ENCODE measurements at places on chromosomes 16 and 17. TPM values are rescaled to one million over a fixed set of nuclear protein-coding genes. Genes with fewer than 3 reads are reported as not detected.

The AIPL1 gene
- total RNA-seq: not detected

The OR4D1 gene
- not detected for total RNA-seq

The NPIPA3 gene
- total RNA-seq: not detected

The C17orf78 gene
- total RNA-seq: not detected

The MLLT6 gene
- 113 TPM for total RNA-seq

The CEP131 gene
- total RNA-seq: 33.4 TPM

The GNG13 gene
- not detected for total RNA-seq
